Naive B cell (primary cell): ENCODE measurements at places on chromosomes 1 and 21.

- peaks cover 33% of the 10 kb centered on the region for H3K27me3 ChIP-seq
- no peak overlapping the region for H3K4me3 ChIP-seq
- no peak overlapping the region for H3K27ac ChIP-seq
- no peaks in the 10 kb centered on the region for H3K36me3 ChIP-seq
Measured at GRCh38 chr21:45954921-45955320, 26.6 kb upstream of the COL6A1 start.

- no peaks in the 10 kb centered on the region for H3K27me3 ChIP-seq
- no peak overlapping the region for H3K4me3 ChIP-seq
- H3K27ac ChIP-seq, result no peak overlapping the region
- H3K36me3 ChIP-seq, result peaks cover 8% of the 10 kb centered on the region
- no peak for DNase-seq
Measured at GRCh38 chr1:44857446-44857845, 14.4 kb upstream of the PTCH2 start.

- H3K4me3 ChIP-seq, result no peak overlapping the region
- no peaks in the 10 kb centered on the region for H3K4me1 ChIP-seq
- H3K27ac ChIP-seq, result no peak overlapping the region
Measured at GRCh38 chr1:219027146-219027673, 146.5 kb upstream of the LYPLAL1 start.

- DNase-seq, result peak; percentile 56
- H3K27ac ChIP-seq, result peak overlapping the region; percentile 49
- peaks cover 47% of the 10 kb centered on the region for H3K27me3 ChIP-seq
Measured at GRCh38 chr1:161440312-161440894, 64.9 kb upstream of the FCGR2A start.

DNA sequence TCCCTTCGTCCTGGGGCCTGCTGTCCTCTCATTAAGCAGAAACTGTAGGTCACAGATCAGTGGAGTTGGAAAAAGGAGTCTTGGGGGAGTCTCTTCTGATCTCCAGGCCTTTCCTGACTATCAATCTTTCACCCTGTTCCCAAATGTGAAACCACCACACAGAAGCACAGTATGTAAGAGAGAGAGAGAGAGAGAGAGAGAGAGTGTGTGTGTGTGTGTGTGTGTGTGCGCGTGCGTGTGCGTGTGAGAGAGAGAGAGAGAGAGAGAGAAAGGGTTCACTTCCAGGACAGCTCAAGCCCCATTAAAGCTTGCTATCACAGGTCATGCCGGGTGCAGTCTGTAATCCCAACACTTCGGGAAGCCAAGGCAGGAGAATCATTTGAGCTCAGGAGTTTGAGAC lies 1.5 kb upstream of the TTC24 start:
- no peak for DNase-seq
- no peak overlapping the region for H3K4me3 ChIP-seq
- H3K4me1 ChIP-seq, result peaks cover 23% of the 10 kb centered on the region
- peaks cover 16% of the 10 kb centered on the region for H3K27me3 ChIP-seq

DNA sequence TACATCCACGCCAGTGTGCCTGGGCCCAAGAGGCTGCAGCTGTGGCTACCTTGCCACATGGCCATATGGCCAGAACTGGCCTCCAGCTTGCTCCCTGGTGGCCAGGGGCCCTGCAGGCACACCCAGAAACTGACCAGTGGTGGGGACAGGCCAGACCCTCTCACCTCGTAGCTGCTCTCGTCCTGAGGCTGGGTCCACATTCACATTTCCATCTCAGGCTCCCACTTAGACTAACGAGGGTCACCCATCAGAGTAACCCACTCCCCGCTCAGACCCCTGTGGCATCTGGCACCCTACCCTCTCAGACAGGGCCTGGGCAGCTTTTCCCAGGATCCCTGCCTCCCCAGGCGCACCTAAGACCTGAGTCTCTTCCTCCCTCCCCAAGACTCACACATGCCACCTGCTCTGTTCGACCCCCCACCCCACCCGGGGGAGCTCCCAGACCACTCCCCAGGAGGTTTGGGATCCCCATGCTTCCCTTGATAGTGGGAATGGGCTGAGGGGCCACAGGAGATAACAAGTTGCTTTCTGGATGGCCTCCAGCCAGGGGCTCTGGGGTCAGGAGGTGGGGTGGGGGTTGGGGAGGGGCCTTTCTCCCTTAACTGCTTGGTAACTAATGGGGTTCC lies 21.3 kb upstream of the RNU1-4 start:
- no peak overlapping the region for H3K4me3 ChIP-seq
- no peak for DNase-seq
- H3K27me3 ChIP-seq, result peaks cover 36% of the 10 kb centered on the region
- H3K4me1 ChIP-seq, result peaks cover 4% of the 10 kb centered on the region

DNA sequence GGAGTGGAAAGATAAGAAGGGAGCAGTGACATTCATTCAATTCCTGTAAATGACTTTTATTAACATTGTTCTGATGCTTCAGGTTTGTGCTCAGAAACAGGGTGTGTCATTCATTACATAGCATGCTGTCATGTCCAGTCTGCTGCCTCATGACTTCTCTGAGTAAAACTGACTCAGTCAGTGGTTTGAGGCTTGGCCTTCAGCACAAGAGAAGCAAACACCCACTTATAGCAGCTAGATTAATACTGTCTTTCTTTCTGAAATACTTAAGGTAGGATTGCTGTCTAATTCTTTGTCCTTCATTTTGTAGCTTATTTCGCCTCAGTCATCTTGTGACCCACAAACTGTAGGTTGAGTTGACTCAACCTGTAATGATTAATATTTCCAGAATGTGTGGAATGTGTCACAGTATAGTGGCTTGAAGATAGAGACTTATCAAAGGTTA lies 32.9 kb downstream of the RASAL2 start:
- peaks cover 2% of the 10 kb centered on the region for H3K27me3 ChIP-seq
- H3K4me1 ChIP-seq, result no peaks in the 10 kb centered on the region
- no peak overlapping the region for H3K27ac ChIP-seq
- no peaks in the 10 kb centered on the region for H3K36me3 ChIP-seq
- H3K4me3 ChIP-seq, result no peak overlapping the region

GRCh38 chr1:99707535-99708142 lies 58.8 kb downstream of the FRRS1 start:
- peaks cover 7% of the 10 kb centered on the region for H3K36me3 ChIP-seq
- peak; percentile 14 for DNase-seq
- H3K27ac ChIP-seq, result no peak overlapping the region
- H3K4me1 ChIP-seq, result no peaks in the 10 kb centered on the region

DNA sequence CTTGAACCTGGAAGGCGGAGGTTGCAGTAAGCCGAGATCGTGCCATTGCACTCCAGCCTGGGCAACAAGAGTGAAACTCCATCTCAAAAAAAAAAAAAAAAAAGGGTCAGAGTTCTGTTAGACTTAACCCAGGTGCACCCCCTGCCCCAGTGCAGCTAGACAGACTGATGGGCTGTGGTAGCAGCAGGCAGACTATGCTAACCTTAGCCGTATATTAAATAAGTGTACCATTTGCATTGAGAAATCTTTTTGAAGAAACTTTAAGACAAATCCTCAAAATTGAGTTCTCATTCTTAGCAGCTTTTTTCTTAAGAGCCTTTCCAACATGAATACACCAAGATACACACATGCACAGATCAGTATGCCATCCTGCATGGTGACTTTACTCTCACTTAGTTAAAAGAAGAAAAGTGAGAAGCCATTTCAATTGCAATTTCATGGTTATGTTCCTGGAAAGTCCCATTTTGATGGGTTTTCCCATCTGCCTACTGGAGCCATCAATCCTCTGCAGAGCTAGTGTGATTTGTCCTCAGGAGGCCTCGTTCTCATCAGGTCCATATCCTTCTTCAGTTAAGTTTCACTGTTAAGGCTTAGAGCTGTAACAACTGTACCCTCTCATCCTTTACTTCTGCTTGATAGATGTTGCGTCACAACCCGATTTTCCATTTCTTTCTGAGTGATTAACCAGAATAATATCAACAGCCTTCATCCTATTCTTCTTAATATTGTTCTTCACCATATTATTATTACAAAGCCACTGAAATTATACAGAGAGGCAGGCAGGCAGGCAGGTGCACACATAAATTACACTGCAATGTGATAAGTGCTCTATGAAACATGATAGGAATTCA lies 7.3 kb downstream of the FCRLB start:
- peaks cover 25% of the 10 kb centered on the region for H3K4me1 ChIP-seq
- H3K27ac ChIP-seq, result no peak overlapping the region
- H3K36me3 ChIP-seq, result no peaks in the 10 kb centered on the region

DNA sequence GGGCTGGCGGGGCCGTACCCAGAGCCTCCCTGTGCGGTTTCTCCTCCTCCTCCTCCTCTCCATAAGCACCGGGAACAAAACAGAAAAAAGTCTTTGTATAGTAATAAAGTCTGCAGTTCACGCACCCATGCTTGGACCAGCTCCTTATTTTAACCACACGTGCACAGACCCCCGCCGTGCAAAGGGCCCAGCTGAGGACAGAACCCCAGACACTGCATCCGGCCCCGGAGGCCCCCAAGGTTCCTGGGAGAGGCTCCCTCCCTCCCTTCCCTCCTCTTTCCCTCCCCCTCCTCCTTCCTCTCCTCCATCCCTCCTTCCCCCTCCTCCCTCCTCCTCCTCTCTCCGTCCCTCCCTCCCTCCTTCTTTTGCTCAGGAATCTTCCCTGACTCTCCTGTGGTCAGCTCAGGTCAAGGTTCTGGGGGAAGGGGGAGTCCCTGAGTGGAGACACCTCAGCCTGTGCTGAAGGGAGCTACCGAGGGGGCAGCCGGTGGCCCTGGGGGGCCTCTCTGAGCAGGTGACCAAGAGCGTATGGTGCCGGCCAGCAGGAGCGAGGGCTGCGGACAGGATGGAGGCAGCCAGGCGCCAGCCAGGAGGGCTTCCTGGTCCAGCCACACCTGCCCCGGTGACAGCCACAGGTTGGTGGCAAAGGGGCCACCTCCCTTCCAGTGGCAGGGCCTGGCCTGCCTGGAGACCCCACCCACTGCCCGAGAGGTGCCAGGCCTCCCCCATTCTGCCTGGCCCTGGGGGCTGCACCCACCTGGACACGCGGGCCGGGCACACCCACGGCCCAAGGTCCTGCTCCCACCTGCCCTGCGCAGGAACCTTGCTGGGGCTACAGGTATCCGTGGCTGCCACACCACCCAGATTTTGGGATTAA lies 3.2 kb upstream of the TTLL10 start:
- no peak overlapping the region for H3K4me3 ChIP-seq
- H3K27me3 ChIP-seq, result peaks cover 8% of the 10 kb centered on the region
- H3K4me1 ChIP-seq, result peaks cover 25% of the 10 kb centered on the region
- H3K36me3 ChIP-seq, result no peaks in the 10 kb centered on the region
- no peak overlapping the region for H3K27ac ChIP-seq

DNA sequence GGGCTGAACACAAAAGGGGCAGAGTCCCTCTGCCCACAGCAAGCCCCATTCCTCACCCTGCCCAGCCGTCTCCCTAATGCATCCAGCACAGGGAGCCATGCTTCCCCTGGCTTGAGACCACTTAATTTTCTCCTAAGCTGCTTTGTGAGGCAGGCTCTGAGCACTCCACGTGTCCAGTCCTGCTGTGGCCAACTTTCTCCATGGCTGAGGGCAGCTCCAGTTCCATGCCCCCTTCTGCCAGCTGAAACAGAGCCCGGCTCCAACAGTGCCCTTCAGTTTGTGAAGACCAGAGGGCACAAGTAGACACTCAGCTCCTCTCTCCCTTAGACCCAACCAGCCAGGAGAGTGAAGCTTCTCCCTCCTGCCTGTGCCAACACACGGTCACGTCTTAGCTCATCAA lies 33.8 kb downstream of the PLEKHA6 start:
- no peak overlapping the region for H3K4me3 ChIP-seq
- H3K4me1 ChIP-seq, result no peaks in the 10 kb centered on the region
- H3K36me3 ChIP-seq, result no peaks in the 10 kb centered on the region
- no peak overlapping the region for H3K27ac ChIP-seq

DNA sequence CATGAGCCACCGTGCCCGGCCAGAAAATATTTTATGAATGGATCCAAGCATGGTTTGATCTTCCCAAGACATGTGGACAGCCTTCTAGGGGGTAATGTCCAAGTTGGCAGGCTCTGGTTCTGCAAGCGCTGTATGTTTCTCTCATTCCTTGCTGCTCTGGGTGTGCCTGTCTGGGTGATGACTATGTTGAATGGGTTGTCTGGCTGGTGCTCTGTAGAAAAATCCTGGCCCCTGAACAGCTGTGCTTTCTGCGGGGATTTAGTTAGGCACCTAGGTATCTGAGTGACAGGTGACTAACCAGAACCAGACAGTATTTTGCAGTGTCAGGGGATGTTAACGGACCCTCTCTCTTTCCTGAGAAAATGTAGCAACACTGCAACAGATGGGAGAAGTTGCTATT lies 14.1 kb downstream of the HUNK start:
- H3K36me3 ChIP-seq, result no peaks in the 10 kb centered on the region
- no peak overlapping the region for H3K4me3 ChIP-seq
- no peaks in the 10 kb centered on the region for H3K4me1 ChIP-seq
- DNase-seq, result no peak
- H3K27me3 ChIP-seq, result peaks cover 16% of the 10 kb centered on the region

DNA sequence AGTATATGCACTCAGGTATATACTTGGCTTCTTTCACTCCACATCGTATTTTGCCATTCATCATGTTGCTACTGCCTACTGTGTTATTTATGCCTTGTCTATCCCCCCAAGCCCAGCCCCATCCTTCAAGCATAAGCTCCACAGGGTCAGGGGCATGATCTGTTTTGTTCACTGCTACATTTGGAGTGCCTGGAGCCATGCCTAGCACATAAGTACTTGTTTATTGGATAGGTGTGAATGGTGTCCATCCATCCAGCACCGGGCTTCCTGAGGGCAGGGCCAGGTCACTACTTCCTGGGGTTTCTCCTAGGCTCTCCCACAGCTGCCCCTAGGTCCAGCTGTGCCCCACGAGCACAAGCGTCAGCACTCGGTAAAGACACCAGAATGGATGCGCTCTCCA lies 289.0 kb upstream of the VAMP3 start:
- no peak for DNase-seq
- no peaks in the 10 kb centered on the region for H3K27me3 ChIP-seq
- no peak overlapping the region for H3K27ac ChIP-seq
- H3K4me3 ChIP-seq, result no peak overlapping the region
- no peaks in the 10 kb centered on the region for H3K36me3 ChIP-seq

DNA sequence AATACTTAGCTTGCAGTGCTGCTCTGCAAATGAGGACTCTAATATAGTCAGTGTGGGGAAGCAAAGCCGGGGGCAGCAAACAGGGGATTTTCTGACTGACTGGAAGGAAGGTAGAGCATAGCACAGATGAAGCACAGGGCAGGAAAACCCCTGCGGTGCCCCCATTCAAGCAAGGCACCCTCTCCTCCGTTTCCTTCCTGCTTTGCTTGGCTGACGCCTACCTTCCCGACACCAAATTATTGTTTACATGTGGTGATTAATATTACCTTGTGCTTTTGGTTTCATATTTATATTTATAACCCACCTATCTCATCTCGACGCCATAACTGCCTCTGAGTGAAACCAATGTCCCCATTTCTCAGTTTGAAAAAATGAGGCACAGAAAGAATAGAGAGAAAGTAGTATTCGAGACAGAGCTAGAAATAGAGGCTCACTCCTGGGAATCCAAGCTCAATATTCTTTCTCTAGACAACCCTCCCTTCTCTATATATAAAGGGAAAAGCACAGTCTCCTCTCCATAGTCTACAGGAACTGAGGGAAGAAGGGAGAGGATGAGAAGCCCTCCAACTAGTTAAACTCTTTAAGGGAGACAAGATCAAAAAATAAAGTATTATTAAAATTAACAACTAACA lies 41.3 kb downstream of the PIK3C2B start:
- H3K27me3 ChIP-seq, result no peaks in the 10 kb centered on the region
- H3K27ac ChIP-seq, result peak overlapping the region; percentile 99
- peak overlapping the region; percentile 85 for H3K4me3 ChIP-seq
- peaks cover 39% of the 10 kb centered on the region for H3K36me3 ChIP-seq
- H3K4me1 ChIP-seq, result peaks cover 91% of the 10 kb centered on the region
